ENCODE measurements at places on chromosomes 7 and 10. TPM values are rescaled to one million over a fixed set of nuclear protein-coding genes. Genes with fewer than 3 reads are reported as not detected.

DNA sequence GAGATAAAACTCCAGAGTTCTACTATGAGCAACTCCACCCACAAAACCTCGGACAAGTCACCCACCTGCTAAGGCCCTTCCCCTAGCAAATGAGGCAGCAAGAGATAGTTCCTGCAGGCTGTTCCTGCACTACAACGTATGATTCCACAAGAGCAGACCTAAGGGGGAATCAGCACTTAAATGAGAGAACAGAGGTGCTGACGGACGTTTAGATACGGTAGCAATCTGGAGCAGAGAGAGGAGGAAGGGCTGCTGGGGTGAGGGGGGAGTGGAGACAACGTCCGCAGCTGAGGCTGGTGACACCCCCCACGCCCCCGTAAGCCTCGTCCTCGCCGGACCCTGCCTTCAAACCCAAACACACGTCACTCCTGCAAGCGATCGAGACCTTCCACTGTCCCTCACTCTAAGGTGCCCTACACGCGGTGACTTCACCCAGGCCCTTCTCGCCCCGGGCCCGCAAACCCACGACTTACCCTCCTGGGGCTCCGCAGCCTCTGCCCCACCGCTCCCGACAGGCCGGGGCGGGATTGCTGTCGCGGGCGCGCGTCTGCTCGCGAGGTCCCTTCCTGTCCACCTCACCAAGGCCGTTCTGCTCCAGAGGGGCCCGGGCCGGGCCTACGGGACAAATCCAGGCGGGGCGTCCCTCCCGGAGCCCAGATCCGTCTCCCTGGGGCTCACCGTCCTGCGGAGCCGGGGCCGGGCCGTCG lies 635 bp downstream of the ZNF12 start:
- peak; percentile 30 for DNase-seq

GRCh38 chr10:8327140-8327423 lies 272.6 kb downstream of the GATA3 start:
- no peak for DNase-seq

GRCh38 chr7:72343991-72344390 lies 68.1 kb downstream of the CALN1 start:
- DNase-seq: no peak

GRCh38 chr10:42979721-42980467 lies 97.0 kb upstream of the RET start:
- DNase-seq: peak; percentile 24

DNA sequence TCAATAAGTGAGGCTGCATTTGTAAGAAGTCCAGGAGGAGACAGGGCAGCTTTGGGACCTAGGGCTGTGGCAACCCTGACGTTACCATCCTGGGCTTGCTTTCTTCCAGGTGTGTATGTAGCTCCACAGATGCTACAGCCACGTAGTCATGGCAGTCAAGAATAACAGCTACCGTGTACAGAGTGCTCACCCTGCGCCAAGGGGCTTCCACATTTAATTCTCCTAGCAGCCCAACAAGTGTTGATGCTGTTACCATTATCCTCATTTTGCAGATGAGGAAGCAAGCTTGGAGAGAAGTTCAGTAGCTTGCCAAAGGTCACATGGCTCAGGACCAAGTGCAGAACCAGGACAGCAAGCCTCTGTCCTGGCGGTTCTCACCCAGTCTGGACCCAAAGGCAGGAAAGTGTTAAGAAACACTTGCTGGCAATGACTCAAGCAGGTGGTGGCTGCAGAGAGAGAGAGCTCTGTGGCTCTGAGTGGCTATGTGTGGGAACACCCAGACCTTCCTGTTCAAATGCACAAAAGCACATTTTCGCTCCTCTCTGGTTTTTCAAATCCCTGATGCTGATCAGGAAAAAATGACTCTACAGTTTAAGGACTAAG lies 89.8 kb downstream of the CREM start:
- DNase-seq: no peak

SFXN4 gene
- polyA plus RNA-seq: 39.1 TPM

SVIL gene
- 42.2 TPM for polyA plus RNA-seq

DNA sequence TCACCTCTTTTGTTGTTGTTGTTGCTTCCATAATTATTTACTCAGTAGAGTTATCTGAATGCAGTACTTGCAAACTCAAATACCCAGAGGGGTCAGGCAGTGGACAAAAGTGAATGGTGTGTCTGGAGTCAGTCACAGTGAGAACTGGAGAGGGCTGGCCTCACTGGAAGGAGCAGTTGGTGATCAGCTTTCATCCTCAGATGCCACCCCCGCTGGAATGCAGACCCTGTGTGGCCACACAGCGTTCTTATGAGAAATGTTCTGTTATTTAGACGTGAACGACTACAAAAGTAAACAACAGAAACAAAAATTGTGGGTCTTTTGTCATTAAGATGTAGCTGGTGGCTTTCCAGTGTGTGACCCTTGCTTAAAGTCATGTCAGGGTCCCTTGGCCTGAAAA lies 29.6 kb upstream of the VPS41 start:
- DNase-seq: no peak

- DNase-seq: no peak
Observed at GRCh38 chr7:83502636-83503035, 146.3 kb downstream of the SEMA3E start.

- no peak for DNase-seq
Observed at GRCh38 chr7:29587195-29587808, 23.7 kb downstream of the PRR15 start.

DNA sequence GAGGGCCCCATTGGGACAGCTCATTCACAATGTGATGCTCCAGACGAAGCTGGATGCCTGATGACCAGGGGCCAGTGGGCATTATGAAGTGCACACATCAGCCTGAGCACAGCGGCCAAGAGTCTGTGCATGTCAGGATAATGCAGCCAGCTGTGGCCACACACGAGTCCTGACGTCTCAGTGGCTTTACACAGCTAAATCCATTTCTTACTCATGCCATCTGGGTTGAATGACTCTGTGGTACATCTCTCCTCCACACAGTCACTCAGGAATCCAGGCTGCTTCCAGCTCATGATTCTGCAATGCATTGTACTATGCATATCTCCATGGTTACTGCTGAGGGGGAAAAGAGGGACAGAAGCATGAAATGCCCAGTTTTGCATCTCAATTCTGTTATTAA lies 123.6 kb downstream of the PRLHR start:
- DNase-seq: no peak

- DNase-seq: no peak
Observed at GRCh38 chr7:86558680-86559501, 84.8 kb upstream of the GRM3 start.

DPYSL4 gene
- 4.6 TPM for polyA plus RNA-seq

DNA sequence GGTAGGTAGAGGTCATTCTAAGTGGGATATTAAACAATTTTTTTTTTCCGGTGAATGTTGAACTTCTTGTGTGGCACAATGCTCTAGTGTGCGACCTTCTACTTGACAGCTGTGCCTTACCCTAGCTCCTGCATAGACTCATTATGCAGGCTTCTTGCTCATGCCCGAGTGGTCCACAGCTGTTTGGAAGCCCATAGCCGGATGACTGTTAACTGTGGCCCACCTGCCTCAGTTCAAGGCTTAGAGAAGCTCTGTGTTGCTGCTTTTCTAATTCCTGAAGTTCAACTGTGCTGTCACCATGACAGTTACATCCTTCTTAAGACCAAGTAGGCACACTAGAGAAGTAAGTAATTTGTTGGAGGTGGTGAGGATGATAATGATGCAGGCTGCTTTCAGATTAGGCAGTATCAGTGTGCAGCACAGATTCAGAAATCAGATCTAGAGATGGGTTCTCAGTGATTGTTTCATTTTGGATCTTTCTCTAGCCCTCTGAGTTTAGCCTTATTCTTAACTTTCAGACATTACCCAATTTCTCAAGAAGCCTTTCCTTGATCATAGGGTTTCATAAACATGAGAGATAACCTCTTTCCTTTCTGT lies 278.4 kb downstream of the PHF14 start:
- DNase-seq: no peak
